ENCODE measurements at places on chromosomes 4 and X.
A peak's percentile ranks its signal among the peaks of the same experiment; 100 is the strongest.

DNA sequence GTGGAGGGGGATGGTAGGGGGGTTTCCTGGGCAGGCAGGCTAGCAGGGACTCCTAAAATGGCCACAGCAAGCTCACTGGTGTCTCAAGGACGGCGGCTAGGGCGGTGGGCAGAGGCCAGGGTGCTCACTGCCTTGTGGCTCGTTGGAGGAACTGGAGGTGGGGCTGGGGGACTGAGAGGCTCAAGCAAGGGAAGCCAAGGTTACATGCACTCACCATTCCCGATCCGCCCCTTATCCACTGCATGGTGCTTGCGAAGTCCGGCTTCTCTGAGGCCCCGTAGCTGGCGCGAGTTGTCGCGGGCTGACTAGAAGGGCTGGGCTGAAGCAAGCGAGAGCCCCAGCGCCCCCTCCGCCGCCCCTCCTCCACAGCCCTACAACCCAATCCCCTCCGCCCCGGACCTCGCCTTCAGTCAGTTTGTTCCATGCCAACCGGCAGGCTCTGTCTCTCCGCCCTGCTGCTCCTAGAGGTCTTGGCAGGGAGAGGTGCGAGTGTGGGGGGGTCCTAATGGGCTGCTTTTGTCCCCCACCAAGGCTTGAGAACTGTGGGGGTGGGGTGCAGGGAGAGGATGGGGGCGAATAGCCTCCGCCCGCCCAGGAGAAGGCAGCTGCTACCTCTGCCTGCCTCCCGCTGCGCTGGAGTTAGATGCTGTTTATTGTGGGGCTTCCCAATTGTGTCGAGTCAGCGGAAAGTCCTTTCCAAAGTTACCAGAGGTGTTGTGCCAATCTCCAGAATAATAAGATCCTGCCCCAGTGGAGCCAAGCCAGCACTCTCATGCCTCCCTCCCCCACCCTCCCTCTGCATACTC, at the start of gene ARHGEF9:
ARHGEF9 (minus strand) TSS at position 313 of the 806 bp plus-strand sequence; CDS start at position 244, 69 bp downstream.
- no peak for DNase-seq

DNA sequence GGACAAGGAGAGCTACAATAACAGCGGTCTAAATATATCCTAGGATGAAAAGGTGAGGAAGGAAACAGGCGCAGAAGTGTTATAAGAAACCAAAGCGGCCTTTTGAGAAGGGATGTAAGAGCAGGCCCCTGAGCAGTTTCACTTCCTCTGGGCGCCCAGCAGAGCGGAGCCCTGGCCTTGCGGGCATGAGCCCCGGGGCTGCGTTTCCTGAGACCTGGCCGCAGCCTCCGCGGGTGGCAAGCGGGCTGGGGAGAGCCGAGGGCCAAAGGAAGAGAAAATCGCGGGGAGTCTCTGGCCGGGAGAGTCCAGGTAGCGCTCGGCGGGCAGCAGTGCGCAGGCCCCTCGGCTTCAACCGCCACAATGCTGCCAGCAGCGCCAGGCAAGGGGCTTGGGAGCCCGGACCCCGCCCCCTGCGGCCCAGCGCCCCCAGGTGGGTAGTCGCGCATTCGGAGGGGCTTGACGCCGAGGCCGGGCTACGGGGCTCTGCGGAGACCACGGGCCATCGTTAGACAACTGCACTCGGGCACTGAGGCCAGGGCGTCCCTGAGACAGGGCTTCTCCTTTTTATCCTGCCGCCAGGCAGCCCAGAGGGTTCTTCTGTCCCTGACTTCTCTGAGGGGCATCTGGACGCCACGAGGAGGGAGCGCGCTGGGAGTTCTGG, at the start of gene BANK1:
BANK1 (plus strand) TSS at position 210 of the 661 bp plus-strand sequence; CDS start at position 361, 151 bp downstream.
- DNase-seq = peak; percentile 0

DNA sequence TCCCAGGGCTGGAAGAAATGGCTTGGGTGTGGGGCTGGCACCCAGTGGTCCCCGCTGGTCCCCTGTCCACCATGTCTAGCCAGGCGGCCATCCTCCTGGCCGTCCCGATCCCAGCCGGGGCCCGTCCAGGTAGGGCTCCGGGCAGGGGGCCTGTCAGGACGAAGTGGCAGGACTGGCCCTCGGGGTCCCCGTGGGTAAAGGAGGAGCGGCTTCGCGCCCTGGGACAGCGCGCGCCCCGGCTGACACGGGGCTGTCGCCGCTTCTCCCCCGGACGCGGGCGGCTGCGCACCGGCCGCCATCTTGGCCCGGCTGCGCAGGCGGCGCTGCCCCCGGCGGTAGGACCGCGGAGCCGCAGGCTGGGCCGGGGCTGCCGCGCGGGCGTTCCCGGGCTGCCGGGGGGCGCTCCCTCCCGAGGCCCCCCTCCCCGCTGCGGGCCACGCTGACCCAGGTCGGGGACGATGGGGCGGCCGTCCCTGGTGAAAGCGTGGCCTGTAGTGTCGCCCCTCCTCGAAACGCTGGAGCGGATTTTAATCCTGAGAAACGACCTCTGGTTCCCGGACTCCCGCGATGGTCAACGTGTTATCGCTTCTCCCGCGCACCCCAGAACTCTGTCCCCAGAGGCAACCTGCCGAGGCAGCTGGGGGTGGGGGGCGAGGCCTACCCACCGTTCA, 60.4 kb upstream of the BCOR start:
- no peak for DNase-seq

- no peak for DNase-seq
Observed at GRCh38 chr4:10040049-10040892, 19.0 kb upstream of the SLC2A9 start.

DNA sequence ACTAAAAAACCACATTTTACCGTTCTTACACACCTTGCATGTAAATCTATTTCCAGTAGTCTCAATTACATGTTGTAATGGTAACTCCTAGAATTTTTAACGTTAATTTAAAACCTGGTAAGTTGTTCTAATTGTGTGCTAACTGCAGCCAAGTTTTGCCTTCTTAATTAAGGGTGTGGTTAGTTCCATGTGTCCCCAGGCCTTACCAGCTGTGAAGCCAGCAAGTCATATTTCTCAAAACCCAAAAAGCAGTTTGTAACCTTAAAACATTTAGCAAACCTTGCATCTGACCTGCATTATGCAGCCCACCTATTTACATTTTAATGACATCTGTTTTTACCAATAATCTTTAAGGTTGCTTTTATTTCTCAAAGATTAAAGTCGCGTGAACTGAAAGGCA, 18.4 kb upstream of the FAM47E start:
- no peak for DNase-seq

DNA sequence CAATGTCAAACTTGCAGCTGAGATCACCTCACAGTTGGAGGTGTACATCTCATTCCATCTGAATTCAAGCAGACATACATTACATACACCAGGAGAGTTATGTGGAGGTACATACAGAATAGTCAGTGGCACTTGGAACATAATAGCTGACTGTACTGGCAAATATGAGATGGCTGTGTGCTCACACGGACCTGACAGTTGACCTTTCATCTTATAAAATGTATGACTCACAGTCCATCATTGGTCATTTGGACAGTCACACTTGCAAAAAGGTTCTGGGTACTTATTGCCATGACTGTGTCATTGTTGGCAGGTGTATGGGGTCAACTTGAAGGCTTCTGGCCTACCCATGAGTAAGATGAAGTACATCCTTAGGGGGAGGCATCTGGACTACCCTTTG, 88.6 kb upstream of the WDR1 start:
- DNase-seq = no peak

- DNase-seq = no peak
Observed at GRCh38 chr4:142663828-142664227, 182.3 kb downstream of the INPP4B start.

- DNase-seq = no peak
Observed at GRCh38 chrX:48934581-48935300, 15.9 kb upstream of the PIM2 start.

GRCh38 chrX:105636667-105637066, 185.7 kb upstream of the NRK start:
- DNase-seq = no peak

DNA sequence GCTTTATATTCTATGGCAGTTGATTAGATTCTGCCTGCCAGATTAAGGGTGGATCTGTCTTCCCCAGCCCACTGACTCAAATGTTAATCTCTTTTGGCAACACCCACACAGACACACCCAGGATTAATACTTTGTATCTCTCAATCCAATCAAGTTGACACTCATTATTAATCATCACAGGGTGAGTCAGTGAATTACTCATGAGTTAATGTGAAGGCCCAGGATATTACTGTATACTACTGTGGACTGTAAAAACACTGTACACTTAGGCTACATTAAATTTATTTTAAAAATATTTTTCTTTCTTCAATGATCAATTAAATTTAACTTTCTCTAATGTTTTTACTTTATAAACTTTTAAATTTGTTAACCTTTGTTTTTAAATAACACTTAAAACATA, 87.7 kb downstream of the NAP1L3 start:
- DNase-seq = no peak

DNA sequence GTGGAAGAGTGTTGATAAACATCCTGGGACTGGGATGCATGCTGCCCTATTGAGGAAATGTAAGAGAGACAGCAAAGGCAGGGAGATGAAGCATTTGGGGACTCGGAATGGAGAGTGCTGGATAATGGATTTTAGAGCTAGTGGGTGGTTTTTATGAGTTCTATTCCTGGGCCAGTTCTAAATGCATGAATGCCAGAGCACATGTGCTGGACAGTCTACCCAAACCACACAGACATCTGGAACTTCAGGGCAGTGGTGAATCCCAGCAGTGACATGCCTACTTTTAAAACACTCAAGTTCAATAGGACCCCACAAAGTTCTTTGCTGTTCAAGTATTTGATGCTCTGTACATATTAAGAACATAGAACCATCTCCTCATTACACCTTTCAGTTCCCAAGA, 133.9 kb downstream of the CBR4 start:
- no peak for DNase-seq

DNA sequence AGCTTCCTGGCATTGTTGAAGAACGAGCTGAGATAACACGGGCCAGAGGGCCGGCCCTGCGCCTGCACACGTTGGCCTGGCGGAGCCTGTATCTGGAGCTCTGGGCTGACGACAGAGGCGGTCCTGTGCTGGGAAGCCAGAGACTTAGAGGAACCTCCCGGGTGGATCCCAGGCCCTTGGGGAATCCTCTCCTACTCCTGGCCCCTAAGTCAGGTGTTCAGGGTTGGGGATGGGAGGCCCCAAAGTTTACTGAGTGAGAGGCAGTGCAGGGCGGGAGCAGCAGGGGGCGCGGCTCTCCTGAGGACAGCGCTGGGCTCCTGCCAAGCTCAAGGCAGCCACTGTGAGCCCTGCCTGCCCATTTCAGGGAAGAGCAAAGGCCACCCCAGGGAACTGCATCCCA, 2.5 kb upstream of the HTRA3 start:
- no peak for DNase-seq

DNA sequence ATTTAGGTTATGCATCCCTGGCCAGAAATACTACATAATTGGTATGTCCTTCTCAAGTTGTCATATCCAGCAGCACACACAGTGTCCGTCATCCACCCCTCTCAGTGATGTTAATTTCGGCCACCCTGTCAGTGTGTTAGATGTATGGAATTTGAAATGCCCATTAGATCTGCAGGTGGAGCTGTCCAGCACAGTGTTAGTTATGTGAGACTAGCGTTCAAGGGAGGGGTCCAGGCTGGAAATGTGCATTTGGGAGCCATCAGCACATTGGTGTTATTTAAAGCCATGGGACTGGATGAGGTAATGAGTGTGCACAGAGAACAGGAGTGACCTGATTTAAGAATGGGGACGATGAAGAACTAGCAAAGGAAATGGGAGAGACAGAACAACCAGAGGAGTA, 22.4 kb downstream of the ANAPC4 start:
- no peak for DNase-seq

GRCh38 chrX:31545726-31546125, 473.9 kb upstream of the FTHL17 start:
- DNase-seq = no peak

DNA sequence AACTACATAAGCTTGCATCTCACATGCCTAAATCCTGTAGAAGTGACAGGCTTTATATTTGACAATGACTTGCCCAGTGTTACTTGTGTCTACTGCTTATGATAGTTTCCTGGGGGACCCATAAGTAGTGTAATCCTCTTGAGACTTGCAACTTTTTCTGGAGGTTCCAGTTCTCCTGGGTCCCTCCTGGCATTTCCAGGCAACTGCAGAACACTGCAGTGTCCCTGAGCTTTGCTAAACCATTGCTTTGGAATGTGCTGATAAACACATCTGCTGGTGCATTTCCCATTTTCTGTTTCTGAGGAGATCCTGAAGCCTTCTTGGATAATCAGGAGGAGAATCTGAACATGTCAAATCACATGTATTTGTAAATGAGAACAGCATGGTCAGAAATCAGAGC, 82.0 kb downstream of the ANOS1 start:
- DNase-seq = no peak

DNA sequence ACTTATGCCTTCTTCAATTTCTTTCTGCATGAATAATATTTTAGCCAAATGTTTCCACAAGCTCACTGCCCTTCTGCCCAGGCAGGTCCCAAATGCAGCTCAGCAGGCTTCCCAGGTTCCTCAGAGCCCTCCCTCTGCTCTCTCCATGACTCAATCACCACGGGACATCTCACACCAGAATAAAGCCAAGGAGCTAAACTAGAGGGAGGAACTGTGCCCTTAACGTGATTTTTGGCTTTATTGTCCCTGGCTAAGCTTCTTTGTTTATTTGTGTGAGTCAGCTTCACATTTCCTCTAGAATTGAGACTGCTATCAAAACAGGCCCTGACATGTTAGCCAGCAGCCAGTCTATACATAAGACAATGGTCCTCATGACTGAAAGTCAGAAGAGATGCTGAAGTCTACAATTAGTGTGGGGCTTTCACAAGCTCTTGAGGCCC, 186.4 kb upstream of the GALNT7 start:
- no peak for DNase-seq

GRCh38 chrX:36581030-36581429, 427.1 kb upstream of the FAM47C start:
- DNase-seq = no peak

- DNase-seq = no peak
Observed at GRCh38 chrX:127405946-127406345, 586.4 kb downstream of the PRR32 start.

- DNase-seq = no peak
Observed at GRCh38 chr4:144647095-144647561, 1.2 kb downstream of the HHIP start.

DNA sequence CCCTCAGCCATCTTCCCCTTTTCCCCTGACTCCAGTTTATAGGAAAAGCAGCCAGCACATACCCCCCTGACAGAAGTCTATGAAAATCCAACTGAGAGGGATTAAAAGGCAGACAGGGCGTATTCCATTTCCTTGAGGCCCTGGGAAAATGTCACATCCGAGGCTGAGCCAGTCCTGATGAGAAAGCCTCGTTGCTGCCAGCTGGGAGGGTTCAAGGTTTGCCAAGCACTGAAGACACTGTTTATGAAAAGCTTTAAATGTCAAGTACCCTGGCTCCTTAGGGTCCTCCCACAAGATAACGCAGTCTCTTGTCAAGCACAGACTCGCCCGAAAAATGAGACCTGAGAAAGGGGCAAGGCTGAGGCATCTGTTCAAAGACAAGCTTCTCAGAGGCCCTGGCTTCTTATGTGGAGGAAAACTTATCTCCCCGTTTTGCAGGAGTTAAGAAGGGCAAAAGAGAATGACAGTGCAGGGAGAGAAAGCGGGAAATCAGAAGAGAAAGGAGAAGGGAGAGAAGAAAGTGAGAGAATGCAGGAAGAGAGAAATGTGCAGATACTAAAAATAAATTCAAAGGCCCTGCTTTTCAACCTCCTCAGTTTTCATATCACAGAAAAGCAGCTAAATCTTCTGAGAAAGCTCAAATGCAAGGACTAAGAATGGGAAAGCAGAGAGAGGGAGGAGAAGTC, 44.7 kb downstream of the SCD5 start:
- no peak for DNase-seq

- DNase-seq = no peak
Observed at GRCh38 chr4:44279066-44279465, 169.5 kb downstream of the KCTD8 start.
